ENCODE measurements at places on chromosomes 1 and 21. TPM values are rescaled to one million over a fixed set of nuclear protein-coding genes. Genes with fewer than 3 reads are reported as not detected.

The ZNF683 gene
- not detected for total RNA-seq

The SLC16A4 gene
- 18.6 TPM for total RNA-seq

The SUSD4 gene
- total RNA-seq: 1.0 TPM

The FALEC gene
- total RNA-seq: not detected

The LRRC38 gene
- total RNA-seq: not detected

The RHD gene
- total RNA-seq: not detected

The KCNC4 gene
- 3.8 TPM for total RNA-seq

The PRRX1 gene
- total RNA-seq: 87.3 TPM

The MAB21L3 gene
- total RNA-seq: 0.34 TPM

The LEMD1 gene
- 6.7 TPM for total RNA-seq

The TRIM63 gene
- 1.5 TPM for total RNA-seq

The FCRL5 gene
- not detected for total RNA-seq

The KCND3 gene
- total RNA-seq: 5.3 TPM

The MAP3K7CL gene
- total RNA-seq: 4.1 TPM

Data from thyroid gland (tissue), 4 donors.